Suppressor macrophage treated with lipopolysaccharide for 4 hours (primary cell): ENCODE measurements at places on chromosomes 12 and 14.

DNA sequence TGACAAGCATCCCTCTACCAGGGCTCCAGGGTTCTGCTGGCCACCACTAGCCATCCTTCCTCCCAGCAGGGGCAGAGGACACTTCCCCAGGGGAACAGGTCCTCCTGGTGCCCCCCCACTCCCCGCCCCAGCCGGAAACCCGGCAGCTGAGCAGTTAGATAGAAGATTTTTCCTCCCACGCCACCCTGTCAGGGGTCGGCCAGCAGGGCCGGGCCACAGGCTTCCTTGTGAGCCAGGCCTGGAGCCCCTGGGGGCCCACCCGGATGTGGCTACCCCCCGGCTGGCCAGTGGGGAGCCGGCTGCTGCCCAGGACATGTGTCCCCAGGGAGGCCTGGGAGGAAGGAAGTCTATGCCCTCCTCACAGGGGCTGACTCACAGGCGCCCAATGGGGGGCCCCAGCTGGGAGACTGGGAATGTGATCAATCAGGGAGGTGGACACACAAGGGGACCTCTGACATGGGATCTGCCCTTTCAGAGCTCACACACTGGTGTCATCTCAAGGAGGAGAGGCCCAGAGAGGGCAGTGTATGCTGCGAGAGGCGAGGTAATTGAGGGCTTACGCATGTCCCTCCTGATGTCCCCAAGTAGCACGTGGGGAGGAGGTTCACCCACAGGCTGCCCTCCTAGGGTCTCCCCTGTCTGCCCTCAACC, 4.2 kb downstream of the SH2B3 start:
- DNase-seq, result peak; percentile 65

DNA sequence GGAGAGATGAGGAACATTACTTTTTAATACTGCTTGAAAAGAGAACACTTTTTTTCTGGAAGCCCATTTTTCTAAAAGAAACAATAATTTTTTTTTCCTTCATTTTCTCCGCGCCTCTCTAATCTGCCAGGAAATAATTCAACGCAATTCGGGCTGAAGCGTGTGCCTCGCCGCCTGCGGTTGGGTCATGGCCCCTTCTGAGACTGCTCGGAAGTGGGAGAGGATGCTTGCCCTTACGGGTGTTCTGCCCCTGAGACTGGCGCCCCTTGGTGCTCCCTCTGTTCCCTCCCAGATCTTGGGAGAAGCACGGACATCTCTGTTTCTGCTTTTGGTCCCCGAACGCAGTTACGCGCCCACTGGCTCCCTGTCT, 332 bp upstream of the TBC1D30 start:
- DNase-seq, result no peak

DNA sequence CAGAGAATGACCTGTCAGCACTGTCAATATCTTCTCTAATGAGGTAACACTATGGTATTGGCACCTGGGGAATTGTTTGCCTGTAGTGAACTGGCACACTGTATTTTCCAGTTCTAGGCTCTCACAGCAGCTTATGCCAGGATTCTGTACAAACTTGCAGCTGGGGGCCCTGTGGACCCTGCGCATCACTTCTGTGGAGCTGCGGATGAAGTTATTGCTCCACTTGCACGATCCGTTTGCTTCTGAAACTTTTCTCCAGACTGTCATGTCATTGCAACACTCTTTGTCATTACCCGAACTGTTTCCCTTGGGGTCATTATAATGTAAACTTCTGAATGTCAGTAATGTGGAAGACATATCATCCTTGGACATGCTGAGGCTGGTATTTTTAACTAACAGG, 3.9 kb downstream of the RNASE11 start:
- no peak for DNase-seq

GRCh38 chr12:52298677-52299190, 7.4 kb upstream of the KRT81 start:
- no peak for DNase-seq

- peak; percentile 30 for DNase-seq
Observed at GRCh38 chr14:76761960-76762410, 717 bp downstream of the VASH1 start.
